ENCODE measurements at places on chromosomes 1 and 21.

- DNase-seq, result peak; percentile 56
These were observed 1.3 kb downstream of the PCNT start for GRCh38 chr21:46325073-46325912.

DNA sequence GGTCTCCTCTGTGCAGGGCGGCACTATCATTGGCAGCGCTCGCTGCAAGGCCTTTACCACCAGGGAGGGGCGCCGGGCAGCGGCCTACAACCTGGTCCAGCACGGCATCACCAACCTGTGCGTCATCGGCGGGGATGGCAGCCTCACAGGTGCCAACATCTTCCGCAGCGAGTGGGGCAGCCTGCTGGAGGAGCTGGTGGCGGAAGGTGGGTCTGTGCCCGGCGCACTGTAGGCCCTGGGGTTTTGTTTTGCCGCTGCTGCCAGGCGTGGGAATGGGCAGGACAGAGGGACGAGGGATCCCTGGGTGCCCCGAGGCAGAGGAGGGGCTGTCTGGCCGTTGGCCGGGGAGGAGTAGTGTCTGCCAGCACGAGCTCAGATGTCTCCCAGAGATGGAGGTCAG lies 12.2 kb downstream of the PFKL start:
- no peak for DNase-seq

DNA sequence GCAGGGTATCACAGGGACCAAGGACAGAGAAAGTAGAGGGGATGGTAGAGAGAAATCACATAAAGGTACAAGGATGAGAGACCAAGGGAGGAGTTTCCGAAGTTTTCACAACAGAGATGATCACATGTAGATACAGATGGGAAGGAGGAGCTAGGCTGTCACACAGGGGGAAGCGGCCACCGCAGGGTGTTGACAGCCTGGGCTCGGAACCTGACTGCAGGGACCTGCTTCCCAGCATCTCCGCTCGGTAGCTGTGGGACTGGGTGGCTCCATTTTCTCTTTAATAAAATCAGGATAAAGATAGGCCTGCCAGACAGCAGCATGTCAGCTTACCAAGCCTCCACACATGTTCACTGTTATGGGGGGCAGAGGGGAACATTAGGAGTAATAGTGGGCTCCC lies 32.3 kb downstream of the CDCA8 start:
- no peak for DNase-seq

- peak; percentile 40 for DNase-seq
These were observed 12.3 kb upstream of the SLAMF7 start for GRCh38 chr1:160726498-160727315.

DNA sequence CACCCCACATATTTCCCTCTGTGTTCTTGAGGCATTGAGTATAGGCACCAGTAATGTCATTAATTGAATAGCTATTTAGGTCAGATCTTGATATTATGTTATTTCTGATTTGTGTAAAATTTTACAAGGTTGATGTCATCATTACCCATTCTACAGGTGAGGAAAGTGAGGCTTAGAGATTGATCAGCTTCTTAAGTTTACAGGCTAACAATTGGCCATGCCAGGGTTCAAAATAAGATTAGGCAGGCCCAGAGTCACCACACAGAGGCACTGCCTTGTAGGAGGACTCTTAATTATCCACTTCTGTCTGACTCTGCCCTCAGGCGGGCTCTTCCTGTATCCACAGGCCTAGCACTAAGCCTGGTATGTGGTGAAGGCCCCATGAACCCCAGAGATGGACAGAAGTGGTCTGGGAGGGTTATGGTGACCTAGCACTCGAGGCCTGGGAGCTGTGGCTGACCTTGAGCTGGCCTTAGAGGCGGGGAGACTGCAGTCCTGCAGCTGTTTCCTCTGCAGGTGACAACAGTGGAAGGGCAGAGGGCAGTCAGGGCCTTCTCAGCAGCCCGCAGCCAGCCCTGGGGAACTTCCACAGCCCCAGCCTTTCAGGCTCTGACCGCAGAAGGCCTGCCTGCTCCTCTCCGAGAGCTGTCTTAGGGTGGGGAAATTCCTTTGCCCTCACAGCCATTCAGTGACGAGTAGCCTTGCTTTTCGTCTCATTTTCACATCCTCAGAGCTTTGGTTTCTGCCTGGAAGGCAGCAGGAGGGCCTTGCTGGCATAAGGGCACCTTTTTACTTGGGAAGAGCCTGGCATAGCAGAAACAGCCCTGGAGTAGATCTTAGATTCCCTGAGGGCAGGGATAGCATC lies 12.2 kb downstream of the ZDHHC18 start:
- no peak for DNase-seq

GRCh38 chr1:62397301-62397700 lies 39.5 kb upstream of the USP1 start:
- DNase-seq, result no peak

DNA sequence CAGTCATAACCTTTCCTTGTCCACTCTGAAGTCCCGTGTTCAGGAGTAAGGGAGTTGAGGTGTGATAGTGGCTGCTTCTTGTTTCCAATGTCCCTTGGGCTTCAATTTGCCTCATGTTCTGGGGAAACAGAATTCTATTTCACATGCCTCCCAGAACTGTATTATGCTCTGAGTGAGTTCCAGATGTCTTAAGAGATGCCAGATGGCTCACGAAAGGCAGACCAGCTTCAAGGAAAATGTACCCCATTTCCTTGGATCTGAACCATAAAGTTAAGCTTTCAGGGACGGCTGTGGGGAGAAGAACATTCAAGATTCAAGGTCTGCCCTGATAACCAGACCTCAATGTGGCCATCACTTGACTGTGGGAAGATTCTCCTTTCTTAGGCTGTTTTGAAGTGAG lies 42.4 kb downstream of the C1orf87 start:
- no peak for DNase-seq

GRCh38 chr1:2819429-2819828 lies 17.9 kb upstream of the TTC34 start:
- DNase-seq, result no peak

DNA sequence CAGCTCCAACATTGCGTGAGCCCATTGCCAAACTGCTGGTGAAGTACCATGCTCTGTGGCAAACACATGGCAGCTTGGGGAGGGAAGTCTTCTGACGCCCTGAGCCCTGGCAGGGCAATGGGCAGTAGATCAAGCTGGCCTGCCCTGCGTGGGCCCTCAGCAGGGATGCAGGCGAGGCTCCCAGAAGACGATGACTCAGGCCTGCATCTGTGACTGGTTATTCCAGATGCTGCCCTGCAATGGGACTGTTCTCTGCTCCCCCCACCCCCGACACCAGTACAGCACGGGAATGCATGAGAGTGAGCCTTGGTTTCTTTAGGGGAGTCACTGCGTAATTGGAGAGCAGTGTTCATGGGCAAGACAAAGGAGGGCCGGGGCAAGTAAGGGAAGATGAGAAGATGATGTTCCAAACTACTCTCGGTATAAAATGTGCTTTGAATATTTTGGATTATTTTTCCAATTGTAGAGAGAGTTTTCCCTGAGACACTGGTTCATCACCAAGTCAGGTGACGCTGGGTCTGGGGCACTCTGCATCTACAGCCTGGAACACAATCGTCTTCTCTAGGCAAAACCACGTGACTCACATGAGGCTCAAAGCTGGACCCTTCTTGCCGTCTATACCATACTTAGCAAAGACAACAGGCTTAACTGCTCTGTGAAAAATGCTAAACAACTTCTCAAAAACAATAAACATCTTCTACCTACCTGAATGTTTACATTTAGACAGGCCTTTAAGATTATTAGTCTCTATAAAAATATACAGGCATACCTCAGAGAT lies 9.0 kb upstream of the C1orf198 start:
- DNase-seq, result no peak

Measured in G401 (cell line).